ENCODE measurements at places on chromosomes 12 and 14. TPM values are rescaled to one million over a fixed set of nuclear protein-coding genes. Genes with fewer than 3 reads are reported as not detected.

DNA sequence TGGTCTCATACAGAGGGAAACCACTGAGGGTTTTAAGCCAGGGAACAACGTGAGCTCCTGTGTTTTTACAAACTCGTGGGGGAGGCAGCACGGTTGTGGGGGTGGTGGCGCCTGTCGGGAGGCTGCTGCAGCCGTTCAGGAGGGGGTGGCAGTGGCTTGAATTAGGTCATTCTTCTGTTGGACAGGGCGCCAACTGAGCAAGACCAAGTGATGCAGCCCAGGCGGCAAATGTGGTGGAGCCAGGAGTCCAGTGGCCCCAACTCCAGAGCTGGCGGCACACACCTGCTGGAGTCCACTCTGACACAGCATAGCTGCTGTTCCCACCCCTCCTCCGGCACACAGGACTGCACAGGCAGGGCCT is 27.8 kb downstream of the FBRSL1 start:
- no peak for DNase-seq
- H3K36me3 ChIP-seq, result no peaks in the 10 kb centered on the region
- H3K4me3 ChIP-seq, result no peak overlapping the region
- H3K4me1 ChIP-seq, result no peaks in the 10 kb centered on the region
- no peaks in the 10 kb centered on the region for H3K27me3 ChIP-seq

DNA sequence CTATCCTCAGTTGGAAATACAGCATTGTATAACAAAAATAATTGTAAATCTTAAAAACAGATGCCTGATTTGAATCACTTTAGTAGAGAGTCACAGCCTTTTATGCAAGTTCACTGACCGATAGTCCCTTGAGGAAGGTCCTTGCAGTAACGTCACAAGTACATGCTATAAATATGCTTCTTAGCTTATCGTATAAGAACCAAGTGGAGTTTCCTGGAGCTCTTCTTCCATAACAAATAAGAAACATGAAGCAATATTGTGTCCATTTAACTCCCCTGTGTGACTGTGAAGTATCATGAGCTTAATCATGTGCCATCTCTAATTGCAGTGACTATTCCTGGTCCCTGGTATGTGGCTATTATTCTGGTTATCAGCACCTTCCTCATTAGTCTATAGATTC is 107.9 kb downstream of the SLC38A4 start:
- no peaks in the 10 kb centered on the region for H3K27me3 ChIP-seq
- H3K4me1 ChIP-seq, result no peaks in the 10 kb centered on the region
- H3K4me3 ChIP-seq, result no peak overlapping the region
- no peaks in the 10 kb centered on the region for H3K36me3 ChIP-seq

IFI27L2 gene
- 76.7 TPM for total RNA-seq

- H3K27ac ChIP-seq, result peak overlapping the region; percentile 13
- DNase-seq, result peak; percentile 38
- H3K27me3 ChIP-seq, result no peaks in the 10 kb centered on the region
- H3K4me1 ChIP-seq, result peaks cover 4% of the 10 kb centered on the region
- H3K4me3 ChIP-seq, result no peak overlapping the region
- peaks cover 7% of the 10 kb centered on the region for H3K36me3 ChIP-seq
These were observed 41.7 kb downstream of the TTLL5 start for GRCh38 chr14:75702616-75703261.

ARPC3 gene
- 258 TPM for total RNA-seq

EIF2B2 gene
- total RNA-seq, result 39.4 TPM

WSCD2 gene
- total RNA-seq, result 0.36 TPM

SMIM41 gene
- total RNA-seq, result not detected

PRIMA1 gene
- total RNA-seq, result not detected

GRCh38 chr12:3950714-3951320 is 77.6 kb upstream of the PARP11 start:
- no peak for DNase-seq
- no peak overlapping the region for H3K4me3 ChIP-seq
- H3K27me3 ChIP-seq, result peaks cover 1% of the 10 kb centered on the region
- no peaks in the 10 kb centered on the region for H3K4me1 ChIP-seq

FOXN4 gene
- not detected for total RNA-seq

GRCh38 chr12:67482751-67483661 is 165.5 kb upstream of the DYRK2 start:
- DNase-seq, result peak; percentile 73
- H3K4me1 ChIP-seq, result no peaks in the 10 kb centered on the region
- no peaks in the 10 kb centered on the region for H3K27me3 ChIP-seq
- no peaks in the 10 kb centered on the region for H3K36me3 ChIP-seq
- H3K4me3 ChIP-seq, result no peak overlapping the region
- no peak overlapping the region for H3K27ac ChIP-seq

GRCh38 chr14:44960646-44961045 is 1.1 kb downstream of the KLHL28 start:
- peak overlapping the region; percentile 93 for H3K27ac ChIP-seq
- peak overlapping the region; percentile 92 for H3K4me3 ChIP-seq
- H3K36me3 ChIP-seq, result no peaks in the 10 kb centered on the region
- peaks cover 14% of the 10 kb centered on the region for H3K4me1 ChIP-seq

RASSF9 gene
- 5.8 TPM for total RNA-seq

- H3K36me3 ChIP-seq, result no peaks in the 10 kb centered on the region
- H3K27me3 ChIP-seq, result no peaks in the 10 kb centered on the region
- no peak overlapping the region for H3K4me3 ChIP-seq
- H3K27ac ChIP-seq, result no peak overlapping the region
- H3K4me1 ChIP-seq, result no peaks in the 10 kb centered on the region
These were observed 58.1 kb downstream of the KCTD10 start for GRCh38 chr12:109418848-109419480.

All from osteoblast (primary cell).